MG63 (cell line): ENCODE measurements at places on chromosomes 3 and 15. TPM values are rescaled to one million over a fixed set of nuclear protein-coding genes. Genes with fewer than 3 reads are reported as not detected.

Gene C15orf62
- not detected in 2 replicates for total RNA-seq

Gene ACTRT3
- 4.3 and 6.0 TPM in 2 replicates for total RNA-seq

Gene CKMT1B
- not detected in 2 replicates for total RNA-seq

Gene SAMD7
- total RNA-seq: not detected in 2 replicates

Gene RHOV
- 0.49 TPM in 1 of 2 replicates, not detected in the other for total RNA-seq

Gene CCDC13
- 0.59 and 10.2 TPM in 2 replicates for total RNA-seq

Gene NRG4
- 1.1 TPM in 1 of 2 replicates, not detected in the other for total RNA-seq

Gene ATP13A5
- total RNA-seq: not detected in 2 replicates
